Erythroblast (primary cell): ENCODE measurements at places on chromosomes 3 and 15.
A peak's percentile ranks its signal among the peaks of the same experiment; 100 is the strongest.

DNA sequence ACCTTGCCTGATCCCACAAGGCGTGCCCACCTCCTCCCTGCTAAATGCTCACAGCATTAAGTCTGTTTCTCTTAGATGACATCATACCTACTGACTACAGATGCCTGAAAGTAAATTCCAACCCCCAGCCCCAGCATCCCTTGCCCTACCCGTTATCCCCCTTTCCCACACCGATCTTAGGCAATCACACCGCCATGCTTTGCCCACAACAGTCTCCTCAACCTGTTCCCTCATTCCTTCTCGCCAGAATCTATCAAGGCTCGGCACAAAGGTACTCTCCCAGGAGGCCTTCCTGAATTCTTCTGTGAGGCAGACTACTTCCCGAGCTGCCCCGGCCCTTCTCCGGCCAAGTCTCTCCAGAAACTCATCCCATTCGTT lies 789 bp upstream of the SEC61A1 start:
- DNase-seq = peak; percentile 62

GRCh38 chr3:135618123-135618522 lies 347.4 kb upstream of the PPP2R3A start:
- no peak for DNase-seq

DNA sequence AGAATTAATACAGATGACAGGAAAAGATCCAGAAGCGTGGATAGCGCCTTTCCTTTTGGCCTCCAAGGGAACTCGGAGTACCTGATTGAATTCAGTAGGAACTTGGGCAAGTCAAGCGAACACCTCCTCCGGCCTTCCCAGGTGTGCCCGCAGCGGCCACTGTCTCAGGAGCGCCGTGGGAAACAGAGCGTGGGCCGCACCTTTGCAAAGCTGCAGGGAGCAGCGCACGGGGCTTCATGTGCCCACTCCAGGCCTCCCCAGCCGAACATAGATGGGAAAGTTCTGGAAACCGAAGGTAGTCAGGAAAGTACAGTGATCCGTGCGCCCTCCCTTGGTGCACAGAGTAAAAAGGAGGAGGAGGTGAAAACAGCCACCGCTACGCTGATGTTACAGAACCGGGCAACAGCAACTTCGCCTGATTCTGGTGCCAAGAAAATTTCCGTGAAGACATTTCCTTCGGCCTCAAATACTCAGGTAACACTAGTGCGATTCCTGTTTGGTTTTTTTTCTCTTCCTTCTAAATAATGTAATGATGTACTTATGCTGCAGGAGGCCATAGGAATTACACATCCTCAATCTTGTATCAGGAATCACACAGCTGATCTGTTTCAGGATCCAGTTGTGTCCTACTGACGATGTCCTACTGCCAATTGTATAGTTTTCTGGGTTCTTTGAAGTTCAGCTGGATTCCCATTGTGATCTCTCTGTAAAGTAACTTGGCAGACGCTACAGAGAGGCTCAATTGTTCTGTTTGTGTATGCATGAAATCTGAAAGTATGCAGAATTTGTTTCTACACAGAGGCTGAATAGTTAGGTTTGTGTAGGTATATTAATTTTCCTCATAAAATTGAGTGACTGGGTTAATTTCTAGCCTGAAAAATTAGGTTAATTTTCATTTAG lies 63.1 kb downstream of the CGNL1 start:
- DNase-seq = no peak

DNA sequence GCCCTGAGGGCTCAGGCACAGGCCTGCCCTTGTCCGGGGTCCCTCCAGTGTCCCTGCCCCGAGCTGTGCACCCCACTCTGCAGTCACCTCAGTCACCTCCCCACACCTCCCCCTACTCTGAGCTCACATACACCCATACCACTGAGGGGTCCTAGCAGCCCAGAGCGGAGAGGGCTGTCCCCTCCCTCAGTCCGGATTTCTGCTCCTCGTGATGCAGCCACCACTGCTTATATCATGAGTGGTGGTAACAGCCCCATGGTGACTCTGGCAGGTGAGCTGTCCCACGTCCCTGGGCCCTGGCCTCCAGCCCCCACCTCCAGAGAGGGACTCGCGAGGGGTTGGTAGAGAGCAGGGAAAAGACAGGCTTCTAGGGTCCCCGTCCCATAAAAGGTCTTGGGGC lies 8.0 kb downstream of the CSPG4 start:
- no peak for DNase-seq

DNA sequence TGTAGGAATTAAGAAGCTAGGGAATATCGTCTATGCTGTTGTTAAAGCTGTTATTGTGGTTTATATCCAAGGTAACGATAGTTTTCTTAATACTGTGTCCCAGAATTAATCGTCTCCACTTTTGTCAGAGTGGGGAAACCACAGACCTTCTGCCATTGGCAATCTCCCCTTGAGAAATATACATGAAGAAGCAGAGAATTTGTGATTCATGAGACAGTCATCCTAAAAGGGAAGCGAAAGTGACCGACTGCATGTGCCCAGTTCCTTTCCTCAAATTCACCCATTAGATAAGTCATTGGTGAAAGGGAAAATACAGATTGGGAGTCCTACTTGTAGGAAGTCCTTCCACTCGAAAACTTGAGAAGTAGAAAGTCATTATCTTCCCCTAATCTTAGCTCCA lies 26.6 kb downstream of the DIPK2A start:
- no peak for DNase-seq

- no peak for DNase-seq
Observed at GRCh38 chr3:105613120-105613519, 246.4 kb downstream of the ALCAM start.

GRCh38 chr3:16936233-16936632 lies 51.5 kb downstream of the PLCL2 start:
- DNase-seq = peak; percentile 97

GRCh38 chr3:75906555-75907112 lies 121.3 kb upstream of the ZNF717 start:
- no peak for DNase-seq

- DNase-seq = no peak
Observed at GRCh38 chr15:78360367-78360801, 20.2 kb downstream of the CRABP1 start.

DNA sequence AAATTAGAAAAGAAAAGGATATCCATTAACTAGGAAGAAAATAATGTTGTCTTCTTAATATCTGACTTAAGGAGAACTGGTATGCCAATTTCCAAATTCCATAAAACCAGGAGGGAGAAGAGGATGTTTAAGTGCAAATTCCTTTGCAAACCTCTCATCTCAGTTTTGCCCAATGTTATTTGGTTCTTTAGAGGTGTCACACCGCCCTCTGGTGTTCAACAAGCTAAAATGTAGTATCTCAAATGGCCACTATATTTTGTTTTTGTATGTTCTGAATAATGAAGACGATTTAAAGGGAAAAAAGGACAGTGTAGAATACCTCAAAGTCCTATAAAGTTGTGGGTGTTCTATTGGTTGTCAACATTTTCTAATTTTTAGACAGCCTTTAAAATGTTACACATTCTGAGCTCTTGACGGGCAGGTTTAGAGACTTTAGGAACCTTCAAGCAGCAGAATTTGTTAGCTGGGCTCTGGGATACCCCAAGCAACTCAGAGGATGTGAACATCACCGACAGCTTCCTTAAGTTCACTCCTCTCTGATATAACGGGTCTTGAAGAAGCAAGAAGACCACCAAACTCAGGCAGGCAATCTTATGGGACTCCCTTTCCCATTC lies 458.3 kb downstream of the MFSD1 start:
- peak; percentile 53 for DNase-seq

DNA sequence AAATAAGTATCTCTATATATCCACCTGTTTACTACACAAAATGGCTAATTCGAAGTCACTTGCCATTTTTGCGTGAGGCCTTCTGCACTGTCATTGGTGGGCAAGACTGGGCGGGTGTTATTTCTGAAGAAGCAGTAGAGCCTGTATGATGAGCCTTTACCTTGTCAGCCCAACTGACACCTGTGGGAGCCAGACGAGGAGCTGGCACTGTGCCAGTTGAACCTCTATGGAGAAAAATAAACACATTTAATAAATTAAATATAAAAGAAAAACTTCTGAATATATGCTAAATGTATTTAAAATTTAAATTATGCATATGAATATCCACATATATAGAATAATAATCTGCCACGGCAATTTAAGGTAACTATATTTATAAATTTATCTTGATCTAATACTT lies 109.9 kb downstream of the SCAPER start:
- DNase-seq = no peak

DNA sequence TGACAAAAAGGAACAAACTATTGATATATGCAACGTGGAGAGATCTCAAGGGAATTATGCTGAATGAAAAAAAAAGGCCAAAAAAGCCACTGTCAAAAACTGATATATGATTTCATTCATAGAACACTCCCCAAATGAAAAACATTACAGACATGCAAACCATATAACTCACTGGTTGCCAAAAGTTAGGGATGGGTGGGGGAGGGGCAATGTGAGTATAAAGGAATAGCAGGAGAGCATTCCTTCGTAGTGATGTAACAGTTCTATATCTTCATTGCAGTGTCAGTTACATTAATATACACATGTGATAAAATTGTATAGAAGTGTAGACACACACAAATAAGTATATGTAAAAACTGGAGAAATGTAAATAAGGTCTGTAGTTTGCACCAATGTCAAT lies 12.2 kb downstream of the GBE1 start:
- no peak for DNase-seq

GRCh38 chr3:111758642-111759041 lies 100.4 kb upstream of the PHLDB2 start:
- no peak for DNase-seq

GRCh38 chr3:127091376-127091775 lies 101.6 kb upstream of the PRR23E start:
- DNase-seq = no peak

GRCh38 chr3:188104050-188104449 lies 49.9 kb upstream of the LPP start:
- DNase-seq = no peak

GRCh38 chr3:111311709-111312235 lies 230.2 kb upstream of the CD96 start:
- no peak for DNase-seq

GRCh38 chr3:71528816-71529215 lies 54.7 kb downstream of the FOXP1 start:
- no peak for DNase-seq

- DNase-seq = no peak
Observed at GRCh38 chr15:47587940-47588802, 129.1 kb upstream of the SEMA6D start.
